Right kidney (tissue), 9 donors: ENCODE measurements at places on chromosomes 4 and X.

- DNase-seq: no peak
Measured at GRCh38 chr4:47674144-47674543, 163.7 kb downstream of the CORIN start.

- DNase-seq: no peak
Measured at GRCh38 chr4:168744021-168744420, 247.2 kb downstream of the PALLD start.

DNA sequence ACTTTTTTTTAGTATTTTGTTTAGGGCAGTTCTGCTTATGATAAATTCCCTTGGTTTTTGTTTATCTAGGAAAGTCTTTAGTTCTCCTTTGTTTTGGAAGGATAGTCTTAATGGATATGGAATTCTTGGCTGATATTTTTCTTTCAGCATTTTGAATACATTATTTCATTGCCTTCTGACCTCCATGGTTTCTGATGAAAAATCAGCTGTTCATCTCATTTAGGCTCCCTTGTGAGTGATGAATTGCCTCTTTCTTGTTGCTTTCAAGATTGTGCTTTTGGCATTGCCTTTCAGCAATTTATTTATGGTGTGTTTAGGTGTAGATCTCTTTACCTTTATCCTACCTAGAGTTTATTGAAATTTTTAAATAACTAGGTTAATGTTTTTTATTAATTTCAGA is 41.5 kb upstream of the LCORL start:
- DNase-seq: no peak

DNA sequence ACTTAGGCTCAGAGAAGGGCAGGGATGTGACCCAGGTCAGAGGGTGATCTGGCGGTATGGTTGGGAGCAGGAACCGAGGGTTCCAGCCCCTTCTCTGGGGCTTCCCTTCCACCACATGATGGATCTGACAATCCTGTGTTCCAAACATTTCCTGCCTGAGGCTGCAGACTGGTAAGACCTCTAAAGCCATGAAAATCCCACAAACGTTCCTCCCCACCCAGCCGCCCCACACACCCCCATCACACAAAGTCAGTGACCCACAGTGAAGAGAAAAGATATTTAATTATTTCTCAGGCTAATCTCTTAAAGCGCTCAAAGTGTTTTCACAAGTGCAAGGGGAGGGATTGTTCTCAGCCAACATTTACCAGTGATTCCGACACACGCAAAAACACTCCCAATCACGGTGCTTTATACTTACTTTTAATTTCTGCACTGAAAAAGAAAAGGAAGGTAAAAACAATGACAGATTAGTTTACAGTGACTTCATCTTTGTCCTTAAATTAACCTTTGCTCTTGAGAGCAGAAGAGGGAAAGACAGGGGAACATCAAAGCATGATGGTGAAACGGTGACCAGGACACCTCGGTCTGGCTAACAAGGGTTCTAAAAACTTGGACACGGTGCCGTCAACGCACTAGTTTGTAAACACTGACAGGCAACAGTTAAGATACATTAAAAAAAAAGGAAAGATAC is 42.4 kb downstream of the WDR1 start:
- DNase-seq: no peak

- DNase-seq: no peak
Measured at GRCh38 chr4:89661173-89661899, 175.6 kb downstream of the SNCA start.

DNA sequence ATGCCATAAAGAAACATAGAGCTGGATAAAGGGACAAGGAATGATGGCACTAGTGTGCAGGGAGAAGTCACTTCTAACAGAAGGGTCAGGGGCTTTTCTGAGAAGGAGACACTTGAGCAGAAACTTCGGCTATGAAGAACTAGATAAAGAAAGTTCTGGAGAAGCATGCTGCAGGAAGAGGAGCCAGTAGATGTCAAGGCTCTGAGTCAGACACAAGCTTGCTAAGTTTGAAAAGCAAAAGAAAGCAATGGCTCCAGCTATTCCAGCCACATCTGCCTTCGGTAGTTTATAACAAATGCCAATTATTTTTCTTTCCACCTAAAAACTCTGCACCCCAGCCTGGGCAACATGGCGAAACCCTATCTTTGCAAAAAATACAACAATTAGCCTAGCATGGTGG is 7.5 kb downstream of the NUDT6 start:
- no peak for DNase-seq

DNA sequence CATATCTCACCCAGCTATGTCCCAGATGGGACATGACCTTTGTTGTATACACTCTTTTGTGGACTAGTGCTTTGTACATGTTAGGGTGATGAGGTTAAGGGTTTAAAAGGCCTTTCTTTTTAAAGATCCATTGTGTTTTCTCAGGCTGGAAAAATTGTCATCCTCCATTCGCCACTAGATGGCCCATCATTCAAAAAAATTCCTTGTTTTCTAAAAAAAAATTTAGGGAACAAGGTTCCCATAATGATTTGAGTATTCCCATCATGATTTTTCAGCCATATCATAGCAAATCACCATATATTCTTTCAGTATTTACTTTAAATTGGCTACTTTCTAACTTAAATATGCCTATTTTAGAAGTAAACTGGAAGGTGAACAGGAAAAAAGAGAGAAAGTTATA is 91.9 kb upstream of the TMEM164 start:
- DNase-seq: no peak

DNA sequence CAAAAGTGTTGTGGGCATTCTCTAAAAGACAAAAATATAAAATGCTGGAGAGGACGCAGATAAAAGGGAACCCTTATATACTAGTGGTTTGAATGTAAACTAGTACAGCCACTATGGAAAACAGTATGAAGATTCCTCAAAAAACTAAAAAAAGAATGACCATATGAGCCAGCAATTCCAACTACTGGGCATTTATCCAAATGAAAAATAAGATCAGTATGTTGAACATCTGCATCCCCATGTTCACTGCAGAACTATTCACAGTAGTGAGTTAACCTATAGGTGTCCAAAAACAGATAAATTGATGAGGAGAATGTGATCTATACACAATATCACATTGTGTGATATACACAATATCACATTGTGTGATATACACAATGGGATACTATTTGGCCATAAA is 1615.3 kb downstream of the PCDH18 start:
- no peak for DNase-seq

DNA sequence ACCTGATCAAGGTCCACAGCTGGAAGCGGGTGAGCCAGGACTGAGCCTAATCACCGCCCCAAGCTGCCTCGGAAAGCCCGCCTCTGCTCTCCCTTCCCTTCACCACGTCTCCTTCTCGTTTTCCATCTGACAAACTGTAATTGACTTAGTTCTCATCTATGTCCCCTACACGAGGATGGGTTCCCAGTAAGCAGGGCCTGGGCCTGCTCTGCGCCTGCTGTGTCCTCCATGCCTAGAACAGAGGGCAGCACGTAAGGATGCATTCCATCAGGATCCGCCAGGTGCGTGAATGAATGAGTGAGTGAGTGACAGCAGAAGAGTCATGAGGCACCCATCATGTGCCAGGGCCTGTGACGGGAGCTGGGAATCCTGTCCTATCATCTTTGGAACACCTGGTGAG is 86.7 kb downstream of the JAKMIP1 start:
- DNase-seq: no peak

DNA sequence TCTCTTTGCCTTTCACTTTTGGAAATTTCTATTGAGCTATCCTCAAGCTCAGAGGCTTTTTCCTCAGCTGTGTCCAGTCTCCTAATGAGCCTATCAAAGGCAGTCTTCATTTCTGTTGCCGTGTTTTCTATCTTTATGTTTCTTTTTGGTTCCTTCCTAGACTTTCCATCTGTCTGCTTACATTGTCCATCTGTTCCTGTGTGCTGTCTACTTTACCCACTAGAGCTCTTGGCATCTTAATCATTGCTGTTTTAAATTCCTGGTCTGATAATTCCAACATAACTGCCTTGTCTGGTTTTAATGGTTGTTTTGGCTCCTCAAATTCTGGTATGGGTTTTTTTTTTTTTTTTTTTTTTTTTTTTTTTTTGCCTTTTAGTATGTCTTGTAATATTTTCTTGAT is 9.3 kb upstream of the PDE6B start:
- DNase-seq: no peak

- no peak for DNase-seq
Measured at GRCh38 chr4:104022226-104022625, 302.4 kb upstream of the TACR3 start.

GRCh38 chrX:55490974-55491373 is 1.3 kb upstream of the USP51 start:
- DNase-seq: no peak

DNA sequence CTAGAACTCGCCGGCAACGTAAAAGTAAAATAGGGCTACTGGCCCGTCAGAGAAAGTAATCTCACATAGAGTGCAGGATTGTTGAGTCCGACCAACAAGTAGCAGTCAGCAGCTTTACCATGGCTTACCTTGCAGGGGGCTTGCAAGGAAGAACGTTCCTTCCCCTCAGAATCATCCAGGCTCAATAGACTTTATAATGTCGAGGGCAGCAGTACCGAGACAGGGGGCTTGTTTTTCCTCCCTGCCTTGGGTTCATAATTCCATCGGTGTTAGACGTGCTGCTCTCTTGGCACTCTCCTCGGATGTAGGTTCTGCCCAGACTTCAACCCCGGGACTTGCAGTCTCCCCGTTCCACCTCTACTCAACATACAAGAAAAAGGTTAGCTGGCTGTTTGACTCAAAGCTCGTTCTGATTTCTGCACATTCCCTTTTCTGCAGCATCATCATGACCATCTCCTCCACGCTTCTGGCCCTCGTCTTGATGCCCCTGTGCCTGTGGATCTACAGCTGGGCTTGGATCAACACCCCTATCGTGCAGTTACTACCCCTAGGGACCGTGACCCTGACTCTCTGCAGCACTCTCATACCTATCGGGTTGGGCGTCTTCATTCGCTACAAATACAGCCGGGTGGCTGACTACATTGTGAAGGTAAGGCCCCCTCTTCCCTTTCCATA is 1.5 kb downstream of the SLC10A4 start:
- DNase-seq: peak; percentile 42

- no peak for DNase-seq
Measured at GRCh38 chr4:185211641-185212040, 2.2 kb downstream of the SNX25 start.

- no peak for DNase-seq
Measured at GRCh38 chrX:39819921-39820849, 277.6 kb downstream of the BCOR start.

DNA sequence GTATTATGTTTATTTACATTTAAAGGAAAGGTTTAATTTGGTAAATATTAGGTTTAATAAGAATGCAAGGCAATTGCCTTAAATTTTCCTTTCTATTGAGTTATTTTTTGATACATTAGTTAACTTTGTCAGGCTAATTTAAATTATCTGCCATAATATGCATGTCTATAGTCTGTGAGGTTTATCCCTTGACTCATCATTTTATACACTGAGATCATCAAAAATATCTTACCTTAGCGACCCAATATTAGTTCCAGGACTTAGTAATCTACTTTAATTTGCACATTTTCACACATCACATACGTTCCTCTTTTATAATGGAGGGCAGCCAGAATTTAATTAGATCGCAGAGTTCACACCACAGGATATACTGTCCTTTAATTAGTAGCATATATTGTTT is 999.5 kb upstream of the GRID2 start:
- no peak for DNase-seq

DNA sequence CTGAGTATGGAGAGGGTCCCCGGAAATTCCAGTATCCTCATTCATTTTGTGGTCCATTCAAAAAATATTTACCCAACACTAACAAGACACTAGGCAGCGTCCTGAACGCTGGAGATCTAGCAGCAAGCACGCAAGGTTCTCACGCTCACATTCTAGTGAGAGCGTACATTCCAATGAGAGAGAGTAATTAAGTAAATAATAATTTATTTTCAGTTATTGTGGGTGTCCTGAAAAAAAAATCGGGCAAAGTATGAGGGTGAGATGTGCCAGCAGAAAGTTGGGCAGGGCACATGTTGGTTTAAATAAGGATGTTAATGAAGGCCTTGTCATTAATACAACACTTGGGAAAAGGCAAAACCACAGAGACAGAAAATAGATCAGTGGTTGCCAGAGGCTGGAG is 4.0 kb upstream of the TMEM156 start:
- DNase-seq: no peak

- DNase-seq: no peak
Measured at GRCh38 chr4:1296324-1297022, 6.8 kb downstream of the MAEA start.

GRCh38 chr4:120331486-120332370 is 265.1 kb upstream of the MAD2L1 start:
- no peak for DNase-seq

- no peak for DNase-seq
Measured at GRCh38 chrX:152306331-152306730, 144.8 kb downstream of the GABRA3 start.

- DNase-seq: no peak
Measured at GRCh38 chr4:169279108-169279507, 8.4 kb upstream of the SH3RF1 start.

- no peak for DNase-seq
Measured at GRCh38 chr4:40412388-40412787, 77.3 kb downstream of the CHRNA9 start.

DNA sequence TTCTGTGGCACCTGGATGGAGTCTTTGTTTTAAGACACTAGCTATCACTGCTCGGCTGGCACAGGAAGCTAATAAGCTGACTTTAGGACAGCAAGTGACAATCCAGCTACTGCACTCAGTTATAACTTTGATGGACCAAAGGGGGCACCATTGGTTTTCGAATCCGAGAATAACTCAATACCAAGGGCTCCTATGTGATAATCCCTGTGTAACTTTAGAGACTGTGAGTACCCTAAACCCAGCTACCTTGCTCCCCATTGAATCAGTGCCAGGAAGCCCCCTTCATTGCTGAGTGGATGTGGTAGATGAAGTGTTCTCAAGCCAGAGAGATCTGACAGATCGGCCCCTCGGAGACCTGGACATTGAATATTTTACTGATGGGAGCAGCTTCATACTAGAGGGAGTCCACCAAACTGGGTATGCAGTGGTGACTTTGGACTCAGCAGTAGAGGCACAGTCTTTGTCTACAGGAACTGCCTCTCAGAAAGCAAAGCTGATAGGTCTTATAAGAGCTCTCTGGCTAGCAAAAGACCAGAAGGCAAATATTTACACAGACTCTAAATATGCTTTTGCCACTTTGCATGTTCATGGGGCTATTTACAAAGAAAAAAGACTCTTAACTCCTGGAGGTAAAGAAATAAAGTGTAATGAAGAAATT is 35.5 kb upstream of the UGT2B7 start:
- DNase-seq: no peak

- no peak for DNase-seq
Measured at GRCh38 chrX:45196701-45197100, 4.0 kb downstream of the DIPK2B start.

DNA sequence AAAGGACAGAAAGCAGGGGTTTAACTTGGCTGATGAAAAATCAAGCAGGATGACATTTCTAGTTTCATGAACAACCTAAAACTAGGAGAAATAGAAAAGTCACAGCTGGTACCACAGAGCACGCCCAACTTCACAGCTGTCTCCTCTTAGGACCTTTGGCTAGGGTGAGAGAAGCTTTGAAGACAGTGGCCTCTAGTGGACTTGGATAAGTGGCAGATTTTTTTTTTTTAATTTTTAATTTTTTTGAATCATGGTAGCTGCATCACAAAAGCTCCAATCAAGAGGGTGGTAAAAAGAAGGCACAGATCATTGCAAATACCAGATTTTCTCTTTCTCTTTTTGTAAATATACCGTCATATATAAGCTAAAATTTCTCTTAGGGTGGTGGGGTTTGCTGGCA is 20.2 kb upstream of the MAP3K15 start:
- no peak for DNase-seq
